HAP-1 (cell line): ENCODE measurements at places on chromosomes 7 and 10.

- DNase-seq: no peak
Observed at GRCh38 chr10:111148025-111148424, 71.2 kb downstream of the ADRA2A start.

- DNase-seq: no peak
Observed at GRCh38 chr10:90389876-90390275, 468.0 kb downstream of the HTR7 start.

GRCh38 chr10:21278491-21279216 lies 246.8 kb downstream of the SKIDA1 start:
- DNase-seq: peak; percentile 98

- DNase-seq: no peak
Observed at GRCh38 chr10:107498983-107499382, 334.5 kb upstream of the SORCS1 start.

DNA sequence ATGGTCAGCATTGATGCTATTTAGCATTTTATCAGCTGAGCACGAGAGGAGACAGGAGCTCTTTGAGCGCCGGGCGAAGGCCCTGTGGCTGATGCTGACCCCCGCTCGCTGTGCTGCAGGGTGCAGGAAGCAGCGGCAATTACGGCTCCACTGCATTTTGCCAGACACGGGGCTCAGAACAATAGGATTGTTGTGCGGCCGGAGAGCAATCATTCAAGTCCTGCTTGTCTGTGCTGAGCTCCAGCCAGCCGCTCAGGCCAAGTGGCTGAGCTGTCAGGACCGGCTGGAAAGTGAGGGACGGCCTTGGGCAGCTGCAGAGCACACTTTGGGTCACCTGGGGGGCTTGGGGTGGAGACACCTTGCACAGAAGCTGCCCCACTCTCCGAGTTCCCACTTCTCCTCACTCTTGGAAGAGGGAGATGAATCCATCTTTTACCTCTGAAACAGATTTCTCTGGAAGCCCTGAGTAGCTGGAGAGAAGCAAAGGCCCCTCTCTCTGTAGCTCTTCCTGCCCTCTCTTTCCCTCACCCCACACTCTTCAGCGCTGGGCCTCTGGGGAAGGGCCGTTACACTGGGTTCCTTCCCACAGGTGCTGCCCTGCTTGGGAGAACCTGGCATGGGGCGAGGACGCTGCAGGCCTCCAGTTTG lies 17.3 kb upstream of the ADARB2 start:
- DNase-seq: no peak

GRCh38 chr10:1650542-1651269 lies 86.6 kb downstream of the ADARB2 start:
- DNase-seq: no peak
